GM18507 (cell line): ENCODE measurements at places on chromosomes 6 and 20.

DNA sequence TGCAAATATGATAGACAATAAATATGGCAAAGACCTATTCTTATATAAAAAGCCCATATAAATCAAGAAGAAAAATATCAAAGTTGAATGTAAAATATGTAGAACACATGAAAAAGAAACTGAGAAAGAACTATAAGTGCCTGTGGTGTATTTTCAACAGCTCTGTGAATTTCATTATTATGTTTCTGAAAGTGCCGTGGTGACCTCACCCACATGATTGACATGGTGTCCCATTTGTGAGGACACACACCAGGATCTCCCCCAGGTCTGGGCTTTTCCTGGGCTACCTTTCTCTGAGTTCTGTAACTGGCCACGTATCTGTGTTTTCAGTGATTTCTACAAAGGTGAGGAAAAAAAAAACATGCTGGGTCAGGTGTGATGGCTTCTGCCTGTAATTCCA is 86.7 kb downstream of the BMP6 start:
- DNase-seq = no peak

GRCh38 chr6:158439255-158439654 is 120.6 kb upstream of the TMEM181 start:
- peak; percentile 54 for DNase-seq

GRCh38 chr20:13533946-13534345 is 104.8 kb downstream of the TASP1 start:
- no peak for DNase-seq

DNA sequence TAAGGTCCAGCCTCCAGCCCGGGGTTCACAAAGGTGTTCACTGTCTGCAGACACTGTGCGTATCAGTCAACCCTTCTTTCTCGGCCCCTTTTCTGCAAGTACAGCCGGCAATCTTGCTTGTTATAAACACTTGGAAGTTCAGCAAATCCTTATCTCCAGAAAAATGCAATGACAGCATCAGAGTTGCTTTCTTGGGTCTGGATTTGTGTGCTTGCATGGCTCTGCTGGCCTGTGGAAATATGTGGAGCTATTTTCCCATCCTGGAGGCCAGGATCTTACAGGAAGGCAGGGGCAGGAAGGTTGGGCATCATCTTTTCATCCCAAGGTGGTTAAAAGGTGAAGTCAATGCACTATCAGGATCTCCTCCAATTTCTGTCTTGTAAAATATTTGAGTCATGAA is 100.3 kb downstream of the SMOC2 start:
- DNase-seq = no peak

DNA sequence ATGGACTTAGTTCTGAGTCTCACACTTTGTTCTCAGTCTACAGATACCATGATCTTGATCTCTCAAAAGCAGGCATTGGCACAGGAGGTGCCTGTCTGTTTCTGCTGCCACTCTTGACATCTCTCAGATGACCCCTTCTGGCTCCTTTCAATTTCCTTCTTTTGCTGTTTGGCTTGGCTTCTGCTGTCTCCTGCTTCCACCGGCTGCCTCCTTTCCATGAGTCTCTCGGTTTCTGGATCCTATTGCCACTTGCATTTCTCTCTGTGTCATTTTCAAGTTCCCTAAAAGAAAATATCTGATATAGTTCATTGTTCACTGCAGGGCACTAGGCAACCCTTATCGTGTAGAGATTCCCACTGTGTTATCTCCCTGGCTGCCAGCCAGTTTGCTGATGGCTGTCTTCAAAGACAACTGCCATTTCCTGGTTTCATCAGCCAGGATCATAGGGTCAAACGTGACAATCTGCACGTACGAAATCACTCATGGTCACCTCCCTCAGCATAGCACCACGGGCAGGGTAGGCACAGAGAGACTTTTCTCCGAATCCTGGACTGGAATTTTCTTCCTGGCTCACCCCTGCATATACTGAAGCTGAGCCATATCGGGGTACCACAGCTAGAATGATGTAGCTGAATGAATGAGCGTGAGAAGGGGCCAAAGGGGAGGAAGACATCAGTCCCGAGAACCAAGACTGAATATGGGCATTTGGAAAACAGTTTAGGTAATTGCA is 144.6 kb upstream of the TMEM170B start:
- DNase-seq = no peak

DNA sequence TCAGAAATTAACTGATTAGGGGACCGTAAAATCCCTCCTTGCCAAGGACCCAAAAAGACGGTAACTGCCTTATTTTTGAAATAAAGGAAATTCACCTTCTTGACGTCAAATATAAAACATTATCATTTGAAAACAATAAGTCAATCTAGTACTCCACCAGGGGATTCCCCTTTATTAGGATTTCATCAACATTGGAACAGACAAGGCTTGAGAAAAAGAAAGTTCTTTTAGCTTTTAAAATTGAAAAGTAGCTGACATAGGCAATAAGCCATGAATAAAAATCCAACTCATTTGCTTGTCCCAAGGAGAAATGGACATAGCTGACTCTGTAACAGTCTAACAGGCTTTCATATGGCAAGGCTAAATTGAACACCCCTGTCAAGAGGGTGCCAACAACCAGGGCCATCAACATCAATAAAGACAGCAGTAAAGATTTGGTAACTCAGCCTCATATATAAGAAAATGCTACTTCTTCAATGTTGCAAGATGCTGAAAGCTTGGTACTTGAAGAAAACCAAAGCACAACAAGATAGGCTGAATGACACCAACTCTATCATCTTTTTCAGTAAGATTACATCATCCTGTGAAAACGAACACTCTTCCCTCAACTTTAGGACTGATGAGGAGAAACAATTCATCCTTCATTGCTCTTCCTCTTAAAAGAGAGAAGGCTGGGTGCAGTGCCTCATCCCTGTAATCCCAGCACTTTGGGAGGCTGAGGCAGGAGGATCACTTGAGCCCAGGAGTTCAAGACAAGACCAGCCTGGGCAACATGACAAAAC is 121.0 kb upstream of the PRDM1 start:
- no peak for DNase-seq

DNA sequence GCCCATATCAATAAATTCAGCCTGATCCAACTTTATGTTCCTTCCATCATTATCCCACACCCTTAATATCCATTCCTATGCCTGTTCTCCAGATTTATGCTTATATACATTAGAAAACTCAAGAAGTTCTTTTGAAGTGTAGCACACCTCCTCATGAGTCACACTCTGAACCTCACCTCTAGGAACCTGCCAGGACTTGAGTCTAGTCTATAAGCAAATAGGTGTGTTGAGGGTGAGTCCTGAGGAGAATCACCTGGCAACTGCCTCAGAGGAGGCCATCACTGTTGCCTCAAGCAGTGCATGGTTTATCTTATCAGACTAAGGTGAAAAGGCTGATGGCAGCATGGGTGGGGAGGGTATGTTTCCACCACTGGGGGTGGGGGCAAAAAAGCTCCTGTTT is 496.7 kb downstream of the C6orf118 start:
- no peak for DNase-seq

DNA sequence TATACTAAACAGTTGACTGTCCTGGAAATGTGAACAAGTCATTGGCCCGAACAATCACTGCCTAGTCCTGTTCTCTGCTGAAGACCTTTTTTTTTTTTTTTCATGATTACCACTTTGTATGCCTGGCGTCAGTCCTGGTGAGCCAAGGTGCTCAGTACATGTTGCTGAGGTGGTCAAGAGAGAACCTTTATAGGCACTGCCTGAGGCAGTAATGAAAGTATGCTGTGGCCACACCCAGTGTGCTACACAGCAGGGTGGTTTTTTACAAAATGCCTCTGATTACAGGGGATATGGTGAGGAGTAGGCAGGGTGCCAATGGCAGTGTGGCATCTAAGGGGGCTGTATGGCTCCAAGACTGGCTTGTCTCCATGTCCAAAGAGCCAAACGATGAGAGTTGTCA is 135.1 kb upstream of the ENPP5 start:
- no peak for DNase-seq

DNA sequence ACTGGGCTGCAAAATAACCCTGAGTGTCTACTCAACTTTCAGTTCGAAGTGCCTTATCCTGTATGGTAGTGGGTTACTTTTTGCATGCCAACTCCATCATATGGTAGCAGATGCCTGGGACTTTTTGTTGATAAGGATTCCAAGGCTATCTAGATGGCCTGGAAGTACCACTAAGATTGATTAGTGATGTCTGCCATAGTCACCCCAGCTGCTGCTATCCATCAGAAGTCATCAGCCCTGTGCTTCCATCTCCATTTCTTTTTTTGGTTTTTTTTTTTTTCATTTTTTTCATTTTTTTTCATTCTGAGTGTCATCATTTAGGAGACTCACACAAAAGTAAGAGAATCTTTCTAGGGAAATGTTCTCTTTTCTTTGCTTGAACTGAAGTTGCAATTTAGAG is 217.4 kb upstream of the PLCB4 start:
- DNase-seq = no peak

- DNase-seq = no peak
Observed at GRCh38 chr6:53109612-53110011, 39.0 kb downstream of the GCM1 start.

- no peak for DNase-seq
Observed at GRCh38 chr6:47303342-47303741, 6.4 kb downstream of the TNFRSF21 start.

DNA sequence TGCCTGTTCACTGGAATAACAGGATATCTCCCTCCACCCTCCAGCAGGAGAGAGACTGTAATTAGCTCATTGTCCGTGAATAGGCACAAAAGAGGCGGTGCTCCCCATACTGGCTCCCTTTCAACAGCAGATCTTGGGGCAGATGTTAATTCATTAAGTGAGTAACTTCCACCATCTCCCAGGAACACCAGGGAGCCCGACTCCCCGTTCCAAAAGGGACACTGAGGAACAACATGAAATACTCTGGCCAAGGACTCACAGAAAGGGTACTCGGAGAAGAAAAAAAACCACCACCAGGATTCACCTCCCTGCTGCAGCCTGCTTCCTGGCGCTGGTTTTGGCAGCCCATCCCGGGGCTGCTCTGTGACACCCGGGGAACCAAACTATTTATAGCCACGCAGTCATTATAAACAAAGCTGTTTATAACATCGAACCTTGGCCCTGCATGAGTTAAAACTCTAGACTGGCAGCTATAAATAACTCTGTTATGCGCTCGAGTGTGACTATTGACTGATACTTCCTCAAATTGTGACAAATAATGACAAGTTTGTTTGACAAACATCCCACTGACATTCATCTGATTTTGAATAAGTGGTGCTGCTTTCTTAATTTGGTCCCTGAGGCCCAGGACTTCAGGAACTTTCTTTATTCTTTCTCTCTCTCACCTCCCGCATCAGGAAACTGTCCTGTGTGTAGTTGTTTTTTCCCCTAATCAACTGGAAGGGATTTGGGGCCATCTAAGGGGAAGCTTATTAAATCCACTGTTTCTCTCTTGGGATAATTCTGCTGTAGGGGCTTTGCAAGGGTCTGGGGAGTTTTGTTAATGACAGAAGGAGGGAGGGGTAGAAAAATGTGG is 521.6 kb downstream of the CD83 start:
- no peak for DNase-seq

DNA sequence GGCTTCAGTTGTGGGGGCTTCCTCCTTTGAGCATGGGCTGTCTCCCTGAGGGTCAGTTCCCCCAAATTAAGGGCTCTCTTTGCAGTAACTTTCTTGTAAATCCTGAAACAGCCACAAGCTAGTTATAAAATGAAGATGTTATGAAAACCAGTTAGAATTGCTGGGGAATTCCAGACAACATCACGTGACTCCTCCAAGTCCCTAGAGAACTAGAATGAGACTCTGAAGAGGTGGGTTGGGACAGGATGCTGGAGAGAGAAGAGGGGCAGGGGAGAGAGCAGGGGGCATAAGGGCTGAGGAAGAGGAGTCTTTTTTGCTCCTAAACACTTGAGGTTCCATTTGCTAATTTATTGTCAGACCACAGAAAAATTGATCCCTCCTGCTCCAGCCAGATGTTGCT is 380.3 kb downstream of the DHX35 start:
- DNase-seq = no peak

GRCh38 chr20:34201531-34201930 is 39.7 kb upstream of the ASIP start:
- DNase-seq = no peak

GRCh38 chr6:337805-338368 is 45.6 kb downstream of the DUSP22 start:
- no peak for DNase-seq

- no peak for DNase-seq
Observed at GRCh38 chr6:126086560-126086959, 100.2 kb downstream of the TRMT11 start.

- no peak for DNase-seq
Observed at GRCh38 chr6:135568379-135568778, 70.8 kb upstream of the AHI1 start.

GRCh38 chr6:51678905-51679620 is 408.4 kb downstream of the PKHD1 start:
- no peak for DNase-seq

DNA sequence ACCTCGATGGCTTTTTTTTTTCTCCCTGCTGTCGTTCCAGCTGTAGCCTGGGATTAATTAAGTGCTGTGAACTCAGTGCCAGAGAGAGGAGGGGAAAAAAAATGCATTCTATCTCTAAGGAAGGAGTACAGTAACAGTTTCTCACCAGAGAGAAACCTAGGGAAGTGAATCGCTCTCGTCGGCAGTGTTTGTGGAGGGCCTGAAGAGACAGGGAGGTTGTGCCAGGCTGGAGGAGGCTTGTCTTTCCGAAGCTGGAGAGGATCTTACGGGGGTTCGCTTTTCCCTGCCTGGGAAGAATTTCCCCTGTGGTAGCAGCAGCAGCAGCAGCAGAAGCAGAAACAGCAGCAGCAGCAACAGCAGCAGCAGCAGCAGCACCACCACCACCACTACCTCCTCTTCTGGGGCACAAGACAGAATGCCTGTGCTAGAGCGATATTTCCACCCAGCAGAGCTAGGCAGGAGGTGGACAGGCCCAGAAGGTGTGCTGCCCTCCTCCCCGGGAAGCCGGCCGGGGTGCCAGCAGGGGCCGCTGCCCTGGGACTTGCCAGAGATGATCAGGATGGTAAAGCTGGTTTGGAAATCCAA is 186.5 kb downstream of the PDE7B start:
- DNase-seq = no peak
